ENCODE measurements at places on chromosomes 2 and 18.

GRCh38 chr2:40556293-40556692 is 104.4 kb upstream of the SLC8A1 start:
- no peak for DNase-seq

GRCh38 chr2:159051661-159052060 is 83.2 kb downstream of the TANC1 start:
- no peak for DNase-seq

- DNase-seq: no peak
These were observed 49.5 kb downstream of the LBH start for GRCh38 chr2:30280596-30281434.

DNA sequence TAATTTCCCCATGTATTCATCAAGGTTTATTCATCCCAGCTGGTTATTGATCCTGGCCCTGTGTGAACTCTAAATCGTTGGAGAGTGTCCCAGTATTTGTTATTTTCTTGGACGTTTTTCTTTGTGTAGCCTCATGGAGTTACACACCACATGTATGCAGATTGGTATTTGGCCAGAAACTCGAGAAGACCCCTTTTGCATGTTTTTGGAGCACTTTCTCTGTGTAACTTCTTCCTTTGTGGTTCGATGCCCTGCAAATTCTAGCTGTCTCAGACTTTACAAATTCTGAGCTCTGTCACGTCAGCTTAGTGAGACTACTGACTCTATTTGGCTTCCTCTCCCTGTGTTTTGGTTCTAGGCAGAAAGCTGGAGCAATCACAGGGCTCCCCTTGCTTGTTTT is 198.7 kb downstream of the MCFD2 start:
- no peak for DNase-seq

DNA sequence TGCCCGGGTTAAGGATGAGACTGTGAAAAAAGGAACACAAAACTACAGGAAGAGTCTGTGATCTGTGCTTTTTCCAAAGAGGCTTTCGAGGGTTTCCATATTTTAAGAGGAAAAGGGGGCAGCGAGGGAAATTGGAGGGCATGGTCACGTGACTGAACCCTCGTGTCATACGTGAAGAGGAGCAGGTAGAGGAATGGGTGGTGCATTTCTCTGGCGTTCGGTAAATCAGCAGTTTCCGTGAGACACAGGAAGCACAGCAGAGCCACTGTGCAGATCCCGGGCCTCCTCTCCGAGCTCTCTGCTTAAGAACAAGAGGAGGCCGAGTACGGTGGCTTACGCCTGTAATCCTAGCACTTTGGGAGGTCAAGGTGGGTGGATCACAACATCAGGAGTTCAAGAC is 219.7 kb downstream of the NDUFA10 start:
- DNase-seq: no peak

GRCh38 chr2:67036444-67036843 is 360.7 kb upstream of the ETAA1 start:
- DNase-seq: no peak

GRCh38 chr2:106932644-106933043 is 46.7 kb upstream of the ST6GAL2 start:
- no peak for DNase-seq

- DNase-seq: no peak
These were observed 18.4 kb downstream of the SH2D6 start for GRCh38 chr2:85436836-85437487.

DNA sequence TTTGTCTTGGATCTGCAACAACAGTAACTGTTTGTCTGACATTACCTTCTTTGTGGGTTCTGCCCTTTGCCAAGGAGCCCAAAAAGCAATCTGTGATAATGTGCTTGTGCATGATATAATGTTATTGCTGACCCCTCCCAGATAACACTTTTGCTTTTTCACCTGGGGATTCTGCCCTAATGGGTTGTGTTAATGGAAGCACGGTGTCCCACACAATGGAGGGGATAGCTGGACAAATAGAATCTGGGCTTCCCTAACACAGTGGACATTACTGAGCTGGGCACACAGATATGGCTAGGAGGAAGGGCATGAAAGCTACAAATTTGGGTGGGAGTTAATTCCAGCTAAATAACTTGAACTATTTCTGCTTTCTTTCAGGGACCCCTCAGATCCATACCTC is 20.6 kb downstream of the PLB1 start:
- DNase-seq: no peak
